ENCODE measurements at places on chromosomes 11 and 22.

- DNase-seq: no peak
Measured at GRCh38 chr11:9498457-9499078, 37.8 kb downstream of the ZNF143 start.

GRCh38 chr11:134727204-134727603 lies 315.2 kb upstream of the B3GAT1 start:
- DNase-seq: no peak

DNA sequence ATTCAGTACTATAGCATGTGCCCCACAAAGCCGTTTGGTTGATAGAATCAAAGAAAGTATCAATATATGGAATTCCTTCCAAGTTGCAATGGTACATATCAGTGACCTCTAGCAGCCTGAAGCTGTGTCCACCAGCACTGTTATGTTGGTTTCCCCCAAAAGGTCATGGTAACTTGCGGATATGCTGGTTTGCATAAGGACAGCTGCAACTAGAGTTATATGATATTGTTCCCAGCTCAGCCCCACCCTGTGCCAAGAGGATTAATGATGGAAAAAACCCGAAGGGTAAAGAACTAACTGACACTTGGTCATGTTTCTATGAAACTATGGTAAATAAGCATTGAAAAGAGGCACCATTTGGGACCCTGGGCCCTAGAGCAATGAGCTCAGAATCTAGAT lies 93.5 kb downstream of the PDHX start:
- peak; percentile 86 for DNase-seq

- no peak for DNase-seq
Measured at GRCh38 chr22:48703265-48703941, 1124.3 kb downstream of the BRD1 start.

DNA sequence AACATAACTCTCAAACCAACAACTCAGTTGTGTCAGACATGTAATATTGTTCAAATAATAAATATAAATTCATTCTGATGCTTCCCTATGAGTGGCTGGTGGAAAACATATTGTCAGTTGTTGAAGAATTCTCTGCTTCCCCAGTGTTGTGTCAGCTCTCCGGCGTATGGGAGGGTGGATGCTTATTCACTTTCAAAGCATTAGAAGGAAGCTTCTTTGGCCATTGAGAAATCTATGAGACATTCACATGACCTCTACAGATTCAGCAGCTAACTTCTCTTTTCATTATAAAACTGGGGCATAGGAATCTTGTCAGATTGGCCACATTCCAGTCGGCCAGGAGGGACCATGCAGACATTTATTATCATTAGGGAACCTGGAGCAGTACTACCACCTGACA lies 2.9 kb downstream of the OR51V1 start:
- DNase-seq: no peak

GRCh38 chr22:48797731-48798130 lies 1029.9 kb downstream of the BRD1 start:
- DNase-seq: no peak

DNA sequence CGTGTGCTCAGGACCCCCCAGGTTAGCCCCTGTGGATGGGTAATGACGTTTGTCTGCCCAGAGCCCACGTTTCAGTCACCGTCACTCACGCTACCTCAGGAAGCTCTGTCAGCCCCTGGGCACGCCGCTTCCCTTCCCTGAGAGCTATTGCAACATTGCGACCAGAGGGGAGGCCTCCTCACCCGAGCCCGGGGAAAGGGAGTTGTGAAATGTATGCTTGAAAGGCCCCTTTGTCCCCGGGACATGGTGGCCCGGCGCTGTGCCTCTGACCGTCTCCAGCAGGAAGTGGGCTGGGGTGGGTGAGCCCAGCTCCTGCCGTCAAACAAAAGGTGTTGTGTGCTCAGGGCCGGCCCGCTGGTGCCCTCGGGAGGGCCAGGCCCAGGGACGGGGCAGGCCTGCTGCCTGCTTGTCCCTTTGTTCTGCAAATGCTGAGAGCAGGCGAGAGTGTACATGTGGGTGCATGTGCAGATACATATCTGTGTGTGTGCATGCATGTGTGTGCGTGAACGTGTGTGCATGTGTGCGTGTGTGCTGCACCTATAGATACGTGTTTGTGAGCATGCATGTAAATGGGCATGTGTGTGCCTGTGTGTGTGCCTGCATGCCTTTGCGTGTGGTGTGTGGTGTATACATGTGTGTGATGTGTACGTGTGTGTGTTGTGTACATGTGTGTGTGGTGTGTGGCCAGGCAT lies 1125.0 kb downstream of the BRD1 start:
- no peak for DNase-seq

GRCh38 chr11:103532133-103532788 lies 423.0 kb downstream of the DYNC2H1 start:
- peak; percentile 20 for DNase-seq
